Suprapubic skin (tissue), 4 donors: ENCODE measurements at places on chromosomes 16 and 17.
A peak's percentile ranks its signal among the peaks of the same experiment; 100 is the strongest.

DNA sequence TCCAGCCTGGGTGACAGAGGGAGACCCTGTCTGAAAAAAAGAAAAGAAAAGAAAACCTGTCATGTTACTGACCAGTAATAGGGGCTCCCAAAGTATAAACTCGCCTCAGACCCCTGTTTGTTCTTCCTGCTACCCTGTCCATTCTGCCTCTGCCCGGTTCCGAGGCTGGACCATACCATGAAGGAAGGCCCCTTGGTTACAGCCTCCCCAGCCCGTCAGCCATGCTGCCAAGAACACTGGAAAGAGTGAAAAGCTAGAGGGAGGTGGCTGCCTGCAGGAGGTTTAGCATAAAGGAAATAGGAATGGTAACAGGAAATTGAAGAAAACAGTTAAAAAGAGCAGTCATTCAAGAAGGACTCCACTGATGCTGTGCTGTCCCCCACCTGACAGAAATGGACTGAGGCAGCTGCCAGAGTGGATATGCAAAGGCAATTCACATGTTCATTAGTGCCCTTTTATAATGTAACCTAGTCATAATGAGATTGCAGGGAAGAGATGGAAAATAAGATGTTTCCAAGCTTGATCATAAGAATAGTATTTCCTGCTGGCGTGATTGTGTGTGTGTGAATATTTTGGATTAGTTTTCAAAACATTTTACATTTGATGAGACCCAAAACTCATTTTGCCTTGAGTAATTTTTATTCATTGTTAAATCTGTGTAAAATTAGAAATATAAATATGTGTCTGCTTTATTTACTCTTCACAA, 102.6 kb downstream of the GOSR1 start:
- no peaks in the 10 kb centered on the region for H3K4me1 ChIP-seq
- H3K27me3 ChIP-seq: no peaks in the 10 kb centered on the region
- DNase-seq: peak; percentile 35

DNA sequence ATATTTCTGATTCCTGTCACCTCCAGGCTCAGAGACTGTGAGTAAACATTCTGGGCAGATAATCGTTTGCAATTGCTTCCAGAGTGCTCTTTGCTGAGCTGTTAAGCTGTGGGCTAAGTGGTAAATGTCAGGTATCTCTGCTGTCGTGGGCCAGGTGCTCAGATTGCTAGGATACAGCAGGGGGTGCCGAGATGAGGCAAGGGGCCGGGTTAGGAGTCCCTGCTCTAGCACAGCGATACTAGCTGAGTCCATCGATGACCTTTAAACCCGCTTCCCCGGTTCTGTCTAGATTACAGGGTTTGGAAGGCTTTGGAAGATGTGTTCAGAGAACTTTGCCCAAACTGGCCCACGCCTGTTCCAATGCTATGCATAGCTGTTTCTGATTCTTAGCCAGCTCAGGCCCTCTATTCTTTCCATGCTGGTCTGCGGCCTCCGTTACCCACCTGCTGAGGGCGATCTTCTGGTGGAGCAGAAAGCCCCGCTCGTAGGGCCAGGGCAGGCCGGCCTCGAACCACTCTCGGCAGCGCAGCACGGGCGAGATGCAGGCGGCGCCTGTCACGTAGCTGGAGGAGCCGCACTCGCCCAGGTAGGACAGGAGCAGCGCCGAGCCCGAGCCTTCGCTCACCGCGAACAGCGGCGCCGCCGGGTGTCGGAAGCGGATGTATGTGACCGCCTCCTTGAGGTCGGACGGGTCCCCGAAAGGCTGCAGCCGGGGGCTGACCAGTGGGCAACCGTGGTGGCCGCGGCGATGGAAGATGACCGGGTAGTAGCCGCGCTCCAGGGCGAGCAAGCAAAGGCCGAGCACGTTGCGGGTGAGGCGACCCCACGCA, 979 bp downstream of the ABHD15 start:
- peaks cover 7% of the 10 kb centered on the region for H3K36me3 ChIP-seq
- H3K4me3 ChIP-seq: peak overlapping the region; percentile 69
- peaks cover 53% of the 10 kb centered on the region for H3K4me1 ChIP-seq
- no peaks in the 10 kb centered on the region for H3K27me3 ChIP-seq
- peak overlapping the region; percentile 85 for H3K27ac ChIP-seq
- DNase-seq: peak; percentile 74

- no peaks in the 10 kb centered on the region for H3K36me3 ChIP-seq
- H3K27me3 ChIP-seq: no peaks in the 10 kb centered on the region
- peak; percentile 82 for DNase-seq
- peak overlapping the region; percentile 59 for H3K27ac ChIP-seq
- H3K4me3 ChIP-seq: no peak overlapping the region
Measured at GRCh38 chr17:19369846-19370492, 7.4 kb upstream of the B9D1 start.

DNA sequence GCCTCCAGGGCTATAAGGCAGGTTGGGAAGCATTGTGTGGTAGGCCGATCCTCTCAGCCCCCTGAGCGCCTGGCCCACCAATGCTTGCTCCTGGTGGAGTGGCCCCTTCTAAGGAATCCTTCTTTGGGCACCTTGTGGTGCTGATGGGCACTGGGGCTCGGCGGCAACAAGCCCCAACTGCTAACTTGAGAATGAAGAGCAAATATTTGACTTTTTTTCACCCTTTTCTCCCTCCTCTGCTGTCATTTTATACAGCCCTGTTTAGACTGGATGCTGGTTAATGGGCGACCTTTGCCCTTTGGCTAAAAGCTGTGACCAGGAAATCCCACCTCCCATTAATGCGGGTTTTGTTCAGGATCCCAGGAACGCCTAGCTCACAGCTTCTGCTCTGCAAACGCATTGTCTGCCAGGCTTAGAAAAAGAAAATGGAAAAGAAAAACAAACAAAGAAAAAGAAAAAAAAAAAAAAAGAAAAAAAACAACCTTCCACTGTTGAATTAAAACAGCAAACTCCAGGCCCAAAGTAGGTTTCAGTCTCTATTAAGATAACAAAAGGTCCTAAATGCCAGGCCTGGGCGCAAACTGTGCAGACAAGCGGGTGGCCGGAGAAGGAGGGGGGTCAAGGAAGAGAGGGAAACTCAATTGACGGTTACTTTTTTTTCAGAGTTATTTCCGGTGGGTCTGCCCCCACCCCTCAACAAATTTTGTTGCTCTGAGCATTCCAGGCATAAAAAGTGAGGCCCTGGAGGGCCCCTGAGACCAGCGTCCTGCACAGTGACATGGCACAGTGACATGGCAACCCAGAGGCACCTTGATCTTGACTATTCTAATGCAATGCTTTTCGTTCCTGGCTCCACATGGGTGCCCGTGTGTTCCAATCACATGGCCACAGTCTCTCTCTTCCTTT, 301.4 kb downstream of the MAF start:
- H3K4me3 ChIP-seq: no peak overlapping the region
- H3K36me3 ChIP-seq: no peaks in the 10 kb centered on the region
- DNase-seq: no peak
- no peaks in the 10 kb centered on the region for H3K4me1 ChIP-seq
- H3K27me3 ChIP-seq: no peaks in the 10 kb centered on the region

GRCh38 chr17:67652433-67652832, 65.3 kb upstream of the NOL11 start:
- H3K4me1 ChIP-seq: no peaks in the 10 kb centered on the region
- H3K27me3 ChIP-seq: no peaks in the 10 kb centered on the region
- no peaks in the 10 kb centered on the region for H3K36me3 ChIP-seq
- H3K4me3 ChIP-seq: no peak overlapping the region
- DNase-seq: no peak
